ENCODE measurements at places on chromosomes 2 and 18. TPM values are rescaled to one million over a fixed set of nuclear protein-coding genes. Genes with fewer than 3 reads are reported as not detected.

MAPRE2 gene
- 15.2 TPM for total RNA-seq

RSAD2 gene
- total RNA-seq: 6.3 TPM

SEH1L gene
- 20.3 TPM for total RNA-seq

PLA2R1 gene
- 17.7 TPM for total RNA-seq

FEV gene
- total RNA-seq: not detected

All from subcutaneous adipose tissue (tissue), 4 donors.